ENCODE measurements at places on chromosomes 7 and 10. TPM values are rescaled to one million over a fixed set of nuclear protein-coding genes. Genes with fewer than 3 reads are reported as not detected.

DNA sequence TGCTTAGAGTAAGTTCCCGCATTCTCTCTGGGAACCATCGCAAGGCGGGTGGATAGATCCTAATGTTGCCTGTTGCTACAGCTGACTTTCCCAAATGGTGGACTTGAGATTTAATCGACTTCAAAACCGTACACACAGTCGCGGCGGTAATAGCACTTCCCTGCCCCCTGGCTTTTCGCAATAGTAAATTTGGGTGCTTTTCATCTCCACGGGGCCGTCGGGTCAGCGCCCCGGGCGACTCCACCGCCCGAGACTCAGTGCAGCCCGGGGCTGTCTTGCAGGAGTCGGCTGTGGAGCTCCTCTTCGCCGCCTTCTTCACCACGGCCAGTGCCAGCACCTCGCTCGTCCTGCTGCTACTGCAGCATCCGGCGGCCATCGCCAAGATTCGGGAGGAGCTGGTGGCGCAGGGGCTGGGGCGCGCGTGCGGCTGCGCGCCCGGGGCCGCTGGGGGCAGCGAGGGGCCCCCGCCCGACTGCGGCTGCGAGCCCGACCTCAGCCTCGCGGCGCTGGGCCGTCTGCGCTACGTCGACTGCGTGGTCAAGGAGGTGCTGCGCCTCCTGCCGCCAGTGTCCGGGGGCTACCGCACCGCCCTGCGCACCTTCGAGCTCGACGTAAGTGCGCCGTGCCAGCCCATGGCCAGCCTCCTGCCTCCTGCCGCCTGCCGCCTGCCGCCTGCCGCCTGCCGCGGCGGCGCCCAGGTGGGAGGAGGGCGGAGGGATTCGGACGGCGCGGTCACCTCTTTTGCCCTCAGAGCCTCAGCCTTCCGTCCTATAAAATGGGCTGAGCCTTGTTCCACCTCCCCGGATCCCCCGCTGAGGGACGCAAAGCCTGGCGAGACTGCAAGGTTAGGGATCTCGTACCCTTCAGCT, 5.3 kb downstream of the CYP26C1 start:
- peak overlapping the region; percentile 9 for H3K4me3 ChIP-seq
- H3K36me3 ChIP-seq = no peaks in the 10 kb centered on the region
- no peak for DNase-seq
- H3K27ac ChIP-seq = no peak overlapping the region
- peaks cover 20% of the 10 kb centered on the region for H3K27me3 ChIP-seq

- no peaks in the 10 kb centered on the region for H3K27me3 ChIP-seq
- no peaks in the 10 kb centered on the region for H3K4me1 ChIP-seq
- no peak for DNase-seq
- H3K36me3 ChIP-seq = no peaks in the 10 kb centered on the region
- no peak overlapping the region for H3K27ac ChIP-seq
- H3K4me3 ChIP-seq = no peak overlapping the region
Observed at GRCh38 chr7:32154797-32155196, 84.6 kb upstream of the PDE1C start.

TACR2 gene
- 13.3 TPM for total RNA-seq

DNA sequence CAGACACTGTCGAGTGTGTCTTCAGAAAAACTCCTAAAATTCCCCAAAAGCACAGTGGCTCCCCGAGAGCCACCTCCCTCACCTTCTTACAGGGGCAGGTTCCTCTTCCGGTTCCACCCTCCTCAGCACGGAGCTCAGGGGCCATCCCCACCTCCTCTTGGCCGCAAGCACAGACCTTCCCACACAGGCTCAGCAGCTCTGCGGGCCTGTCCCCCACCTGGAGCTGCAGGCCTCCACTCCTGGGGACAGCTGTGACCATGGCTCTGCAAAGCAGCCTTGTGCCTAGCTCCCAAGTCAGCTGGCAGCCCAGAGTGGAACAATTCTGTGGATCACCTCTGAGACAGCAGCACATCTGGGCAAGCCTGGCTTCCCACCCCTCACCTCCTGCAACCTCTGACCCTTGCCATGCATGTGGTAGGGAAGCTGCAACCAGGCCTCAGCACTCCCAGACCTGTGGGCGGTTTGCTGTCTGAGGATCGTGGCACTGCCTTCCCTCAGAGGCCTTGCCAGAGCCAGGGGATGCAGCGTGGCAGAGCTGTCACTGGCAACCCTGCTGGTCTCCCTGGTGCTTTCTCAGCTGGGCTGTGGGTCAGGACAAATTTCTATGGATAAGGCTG, 79.7 kb downstream of the ALOX5 start:
- no peak for DNase-seq
- H3K27ac ChIP-seq = no peak overlapping the region
- H3K27me3 ChIP-seq = no peaks in the 10 kb centered on the region
- no peak overlapping the region for H3K4me3 ChIP-seq
